ENCODE measurements at places on chromosomes 5 and 9. TPM values are rescaled to one million over a fixed set of nuclear protein-coding genes. Genes with fewer than 3 reads are reported as not detected.

Gene SLC6A7
- total RNA-seq: not detected

GRCh38 chr9:137618105-137619067 lies at the start of gene EHMT1:
Gene EHMT1 (plus strand): TSS chr9:137619005. CDS start chr9:137619029, 24 bp downstream.
- DNase-seq: peak; percentile 93

DNA sequence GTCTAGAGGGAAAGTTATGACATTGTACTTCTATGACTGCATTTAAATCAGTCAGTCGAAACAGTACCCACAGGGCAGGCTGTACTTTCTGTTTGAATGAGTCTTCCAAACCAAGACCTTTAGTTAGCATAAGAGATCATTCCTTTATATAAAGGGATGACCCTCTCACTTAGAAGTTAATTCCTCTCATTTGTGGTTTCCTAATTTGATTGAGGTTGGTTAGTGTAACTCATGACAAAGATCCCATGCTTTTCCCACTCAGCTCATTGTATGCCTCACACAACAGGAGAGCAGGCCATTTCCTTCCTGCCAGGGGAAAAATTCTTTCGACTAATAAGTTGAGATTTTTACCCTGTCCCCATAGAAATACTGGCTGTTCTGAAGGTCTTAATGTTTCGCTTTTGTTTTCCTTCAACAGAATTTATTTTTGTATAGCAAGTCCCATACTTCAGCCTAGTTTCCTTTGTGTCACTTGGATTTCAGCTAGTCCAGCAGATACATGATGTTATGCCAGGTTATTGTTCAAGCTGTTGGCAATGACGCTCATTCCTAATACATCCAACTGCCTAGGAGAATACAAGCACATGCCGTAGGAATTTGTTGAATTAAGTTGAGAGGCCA lies 500.7 kb downstream of the SPATA31D1 start:
- DNase-seq: no peak

- DNase-seq: no peak
These were observed 133.3 kb upstream of the TLX3 start for GRCh38 chr5:171175746-171176145.

- DNase-seq: peak; percentile 54
These were observed 35.7 kb downstream of the EXD3 start for GRCh38 chr9:137387114-137387890.

DNA sequence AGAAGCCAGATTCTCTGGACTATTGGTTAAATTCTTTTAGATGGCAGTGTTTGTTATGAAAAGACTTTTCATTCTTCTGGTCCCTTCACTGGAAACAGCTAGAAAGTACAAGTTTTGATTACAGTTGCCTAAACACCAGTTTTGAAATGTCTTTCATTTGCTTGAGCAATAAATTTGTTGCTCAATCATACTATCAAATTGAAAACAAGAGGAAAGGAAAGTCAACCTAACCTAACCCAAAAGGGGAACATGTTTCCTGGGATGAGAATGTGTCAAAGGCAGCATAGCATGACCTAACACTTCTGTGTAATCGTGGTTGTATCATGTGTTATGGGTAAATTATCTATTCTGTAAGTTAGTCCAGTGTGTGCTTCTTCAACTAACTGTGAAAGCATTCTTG lies 213.2 kb downstream of the TMC1 start:
- no peak for DNase-seq

Gene ARHGEF39
- 28.2 TPM for total RNA-seq

Gene DBH
- total RNA-seq: not detected

- DNase-seq: no peak
These were observed 68.9 kb upstream of the STXBP1 start for GRCh38 chr9:127543221-127543620.

DNA sequence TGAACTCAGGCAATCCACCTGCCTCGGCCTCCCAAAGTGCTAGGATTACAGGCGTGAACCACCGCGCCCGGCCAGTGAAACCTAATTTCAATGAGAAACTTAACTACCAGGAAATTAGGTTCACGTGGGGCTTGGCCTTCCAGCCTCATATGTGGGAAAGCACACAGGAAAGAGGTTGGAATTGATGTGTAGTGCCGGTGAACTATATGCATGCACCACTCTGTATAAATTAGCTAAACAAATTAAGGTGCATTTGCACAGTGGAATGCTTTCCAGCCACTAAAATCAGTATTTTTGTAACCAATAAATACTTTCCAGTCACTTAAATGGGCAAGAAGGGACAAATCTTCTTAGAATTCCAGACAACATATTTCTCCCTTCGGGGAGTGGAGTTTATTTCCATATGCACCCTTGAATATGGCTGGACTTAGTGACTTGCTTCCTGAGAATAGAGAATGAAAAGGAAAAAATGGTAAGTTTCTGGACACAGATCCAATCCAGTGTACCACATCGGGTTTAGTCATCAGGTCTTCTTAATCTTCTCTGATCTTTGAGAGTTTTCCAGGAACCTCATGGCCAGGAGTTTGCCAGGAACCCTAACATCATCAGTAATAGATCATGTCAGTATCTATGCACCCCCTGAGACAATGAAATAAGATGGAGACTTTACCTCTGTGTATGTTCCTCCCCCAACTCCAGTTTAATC lies 24.9 kb downstream of the ATOX1 start:
- DNase-seq: no peak

DNA sequence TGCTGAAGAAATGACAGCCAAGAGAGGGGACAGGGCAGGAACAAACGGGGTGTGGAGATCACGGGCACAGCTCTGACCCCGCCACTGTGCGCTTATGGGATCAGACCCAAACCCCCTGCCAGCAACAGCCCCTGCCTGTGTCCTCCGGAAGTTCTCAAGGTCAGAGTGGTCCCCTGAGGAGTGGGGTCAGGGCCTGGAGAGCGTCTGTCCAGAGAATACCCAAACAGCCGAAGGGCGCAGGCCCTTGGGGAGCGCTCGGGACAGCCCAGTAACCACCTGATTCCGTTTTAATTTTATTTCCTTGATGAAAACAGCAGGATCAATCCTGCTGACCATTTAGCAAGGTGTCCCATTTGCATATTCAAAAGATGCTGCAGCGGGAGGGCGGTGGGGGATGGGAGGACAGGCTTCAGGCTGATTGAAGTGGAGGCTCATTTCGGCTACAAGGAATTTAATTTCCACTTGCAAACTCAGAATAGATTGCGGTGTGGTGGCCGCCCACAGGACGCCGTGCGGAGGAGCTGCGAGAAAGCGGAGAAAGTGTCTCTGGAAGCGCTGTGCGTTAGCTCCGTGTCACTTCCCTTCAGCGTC lies 32.6 kb upstream of the TMEM250 start:
- no peak for DNase-seq

Gene IL11RA
- total RNA-seq: 22.1 TPM

DNA sequence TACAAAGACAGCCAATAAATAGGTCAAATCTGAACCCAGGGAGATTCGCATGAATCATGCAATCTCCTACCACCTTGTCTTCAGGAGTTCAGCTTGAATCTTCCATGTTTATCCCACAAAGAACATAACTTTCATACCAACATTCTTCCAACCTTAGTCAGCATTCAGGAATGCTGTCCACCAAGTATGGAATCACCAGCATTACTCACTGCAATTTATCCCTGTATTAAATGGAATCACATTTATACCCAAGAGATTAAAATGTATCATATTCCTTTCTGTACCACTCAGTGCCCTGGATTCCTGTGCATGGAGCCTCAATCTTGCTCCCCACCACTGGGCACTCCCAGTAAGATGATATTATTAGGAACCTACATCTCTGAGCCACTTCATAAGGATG lies 162.6 kb downstream of the GLIS3 start:
- DNase-seq: no peak

GRCh38 chr5:172953776-172954675 lies 5.2 kb upstream of the RPL26L1 start:
- DNase-seq: no peak

Gene GBGT1
- total RNA-seq: 3.6 TPM

DNA sequence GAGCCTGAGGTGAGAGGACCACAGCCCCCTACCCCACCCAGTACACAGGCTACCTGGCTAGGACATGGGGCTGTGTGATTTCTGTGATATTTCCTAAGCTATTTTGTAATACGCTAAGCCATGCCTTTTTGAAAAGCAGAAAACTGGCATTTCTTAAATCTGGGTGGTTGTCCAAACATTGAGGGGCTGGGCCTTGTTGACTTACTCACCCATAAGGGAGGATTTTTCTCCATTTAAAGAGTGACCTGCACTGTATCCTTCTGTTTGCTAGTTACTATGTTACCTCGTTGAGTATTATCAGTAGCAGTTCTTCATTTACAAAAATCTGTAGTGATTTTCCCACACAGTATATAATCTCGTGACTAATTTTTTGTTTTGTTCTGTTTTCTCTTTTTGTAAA lies 117.5 kb upstream of the OTULINL start:
- no peak for DNase-seq

DNA sequence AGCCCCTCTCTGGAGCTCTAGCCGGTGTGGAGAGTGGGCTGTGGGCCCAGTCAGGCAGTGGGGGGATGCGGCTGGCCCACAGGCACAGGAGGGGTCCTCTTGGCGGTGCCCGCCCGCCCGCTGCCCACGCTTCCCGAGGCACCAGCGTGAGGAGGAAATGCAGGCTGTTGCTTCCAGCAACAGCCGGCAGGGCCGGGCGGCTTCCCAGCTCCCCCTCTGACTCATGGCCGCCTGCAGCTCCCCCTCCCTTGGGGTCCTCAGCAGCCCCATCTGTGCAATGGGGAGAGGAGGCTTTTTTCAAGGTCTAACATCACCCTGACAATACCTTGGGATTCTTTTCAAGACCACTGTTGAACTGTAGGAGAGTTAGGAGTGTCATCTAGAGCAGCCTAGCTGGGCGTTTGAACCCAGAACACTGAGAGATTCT lies 10.4 kb downstream of the CXXC5 start:
- DNase-seq: no peak

DNA sequence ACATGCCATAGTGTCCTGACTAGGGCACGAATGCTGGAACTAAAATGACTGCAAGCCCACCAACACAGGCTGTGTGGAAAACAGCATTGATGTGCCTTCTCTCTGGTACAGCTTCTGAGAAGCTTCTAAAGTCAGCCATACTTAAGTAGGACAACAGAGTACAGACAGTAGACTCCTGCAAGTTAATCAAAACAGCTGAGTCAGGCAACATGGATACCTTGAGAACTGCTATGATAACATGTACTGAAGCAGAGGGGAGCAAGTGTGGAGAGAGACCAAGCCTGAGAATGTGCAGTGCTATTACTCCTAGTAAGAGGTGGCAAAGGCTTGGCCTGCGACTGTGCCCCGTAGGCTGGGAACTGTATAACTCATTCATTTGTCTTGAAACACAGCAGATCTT lies 2.5 kb downstream of the ISCA1 start:
- no peak for DNase-seq

Gene DRD1
- total RNA-seq: not detected

DNA sequence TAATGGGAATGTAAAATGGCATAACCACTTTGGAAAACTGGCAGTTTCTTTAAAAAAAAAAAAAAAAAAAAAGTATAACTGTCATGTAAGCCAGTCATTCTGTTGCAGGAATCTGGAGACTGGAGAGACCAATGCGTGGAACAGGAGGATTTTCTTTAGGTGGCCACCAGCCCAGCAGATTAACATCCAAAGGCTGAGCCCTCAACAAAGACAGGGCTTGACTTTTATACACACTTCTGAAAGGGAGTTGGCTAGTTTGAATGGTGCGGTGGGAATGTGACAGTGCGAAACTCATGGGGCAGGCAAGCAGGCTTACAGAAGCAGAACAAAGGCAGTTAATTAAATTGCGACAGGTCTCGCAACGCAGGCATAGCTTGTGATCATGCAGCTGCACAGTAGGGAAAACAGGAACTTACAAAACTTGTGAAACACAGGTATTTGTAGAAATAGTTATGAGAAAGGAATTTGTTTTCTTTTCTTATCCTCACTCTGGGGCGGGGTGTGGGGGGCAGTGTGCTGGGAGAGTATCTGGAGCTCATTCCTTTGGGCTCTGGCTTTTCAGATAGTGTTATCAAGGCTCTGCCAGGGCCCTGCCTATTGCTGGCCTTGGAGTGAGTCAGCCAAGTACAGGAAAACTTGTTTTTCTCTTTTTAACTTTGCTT lies 12.0 kb downstream of the UIMC1 start:
- no peak for DNase-seq

Gene TOPORS
- 15.4 TPM for total RNA-seq

Gene FOXE1
- not detected for total RNA-seq

Gene LPAR1
- not detected for total RNA-seq

Gene TXNDC8
- not detected for total RNA-seq

GRCh38 chr5:111422245-111422644 lies 90.1 kb downstream of the STARD4 start:
- no peak for DNase-seq

DNA sequence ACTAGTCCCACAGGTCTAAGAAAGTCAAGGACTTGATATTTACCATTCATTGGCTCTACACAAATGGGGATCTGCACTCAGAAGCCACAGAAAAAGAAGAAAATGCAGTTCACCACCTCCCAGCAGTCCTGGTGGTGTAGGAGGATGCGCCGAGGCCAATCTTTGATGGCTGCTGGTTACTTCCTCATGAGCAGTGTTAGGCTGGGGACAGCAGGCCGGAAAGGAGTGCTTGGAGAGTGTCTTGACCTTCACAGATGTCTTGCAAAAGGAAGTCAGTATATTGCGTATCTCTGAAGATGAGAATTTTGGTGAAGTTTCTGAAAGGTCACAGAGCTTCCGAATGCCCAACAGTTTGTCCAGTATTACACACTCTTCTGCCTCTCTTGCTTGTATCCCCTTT lies 597.0 kb downstream of the EBF1 start:
- no peak for DNase-seq

DNA sequence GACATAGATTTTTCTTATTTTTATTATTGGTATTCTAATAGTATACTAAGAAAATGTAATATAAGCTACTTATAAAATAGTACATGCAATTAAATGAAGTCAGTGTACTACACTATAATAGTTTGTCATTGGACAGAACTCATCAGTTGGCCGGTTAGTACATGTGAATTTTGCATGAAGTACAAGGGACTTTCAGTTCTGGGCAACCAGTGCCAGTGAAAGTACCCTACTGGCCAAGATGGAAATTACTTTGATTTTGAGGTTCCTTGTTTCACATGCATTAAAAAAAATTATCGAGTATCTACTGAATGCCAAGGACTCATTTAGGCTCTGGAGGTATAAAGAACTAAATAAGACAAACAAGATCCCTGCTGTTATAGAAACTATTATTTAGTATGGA lies 213.4 kb upstream of the ELL2 start:
- DNase-seq: no peak

DNA sequence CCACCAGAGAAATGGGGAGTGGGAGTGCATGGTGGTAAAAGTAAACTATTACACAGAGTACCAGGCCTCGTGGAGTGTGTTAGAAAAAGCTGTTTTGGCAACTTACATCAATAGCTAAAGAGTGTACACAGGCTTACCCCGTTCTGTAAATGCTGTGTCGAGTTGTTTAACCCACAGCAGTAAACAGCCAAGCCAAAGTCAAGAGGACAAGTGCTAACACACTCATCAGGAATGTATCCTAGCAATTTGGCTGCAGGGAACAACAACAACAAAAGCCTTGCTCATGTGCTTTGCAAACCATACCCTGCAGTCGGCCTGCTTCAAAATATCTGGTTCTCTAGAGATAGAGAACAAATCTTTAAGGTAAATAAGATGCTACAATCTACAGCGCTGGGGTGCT lies 15.9 kb downstream of the DAP start:
- DNase-seq: no peak

All from activated CD4-positive, alpha-beta memory T cell treated with anti-CD3 and anti-CD28 coated beads for 36 hours (primary cell).